ENCODE measurements at places on chromosomes 7 and 10.

GRCh38 chr10:34346516-34347100 lies 468.5 kb downstream of the PARD3 start:
- DNase-seq = peak; percentile 13

- no peak for DNase-seq
These were observed 9.2 kb downstream of the SKAP2 start for GRCh38 chr7:26854876-26855855.

GRCh38 chr7:2474813-2475677 lies 1.2 kb downstream of the GRIFIN start:
- no peak for DNase-seq

DNA sequence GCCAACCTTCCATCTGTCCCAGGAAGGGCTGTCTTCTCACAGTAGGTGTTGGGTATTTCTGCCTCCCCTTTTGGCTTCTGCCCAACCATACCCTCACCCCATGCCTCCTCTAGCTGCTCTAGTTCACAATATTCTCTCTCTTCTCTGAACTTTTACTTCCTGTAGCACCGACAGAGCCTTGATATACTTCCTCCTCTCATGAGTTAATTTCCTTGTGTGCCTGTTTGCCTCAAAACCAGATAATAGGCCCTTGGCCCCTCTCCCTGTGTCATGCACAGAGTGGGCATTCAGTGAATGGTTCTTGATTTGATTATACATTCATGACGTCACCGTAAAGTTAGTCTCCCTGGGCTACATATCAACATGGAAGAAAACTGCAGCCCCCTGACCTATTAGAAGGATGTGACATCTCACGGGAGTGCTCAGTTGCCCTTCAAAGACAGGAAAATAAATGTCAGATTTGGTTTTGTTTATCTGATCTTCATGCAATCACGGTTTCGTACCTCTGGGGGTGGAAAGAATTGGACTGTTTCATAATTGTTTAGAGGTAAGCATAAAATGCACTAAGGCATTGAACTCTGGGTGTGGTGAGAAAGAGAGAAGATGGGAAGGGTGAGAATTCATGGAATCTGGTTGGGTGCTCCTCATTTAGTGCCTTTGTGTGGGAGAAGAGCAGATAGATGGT lies 127.7 kb downstream of the ITIH5 start:
- DNase-seq = no peak

DNA sequence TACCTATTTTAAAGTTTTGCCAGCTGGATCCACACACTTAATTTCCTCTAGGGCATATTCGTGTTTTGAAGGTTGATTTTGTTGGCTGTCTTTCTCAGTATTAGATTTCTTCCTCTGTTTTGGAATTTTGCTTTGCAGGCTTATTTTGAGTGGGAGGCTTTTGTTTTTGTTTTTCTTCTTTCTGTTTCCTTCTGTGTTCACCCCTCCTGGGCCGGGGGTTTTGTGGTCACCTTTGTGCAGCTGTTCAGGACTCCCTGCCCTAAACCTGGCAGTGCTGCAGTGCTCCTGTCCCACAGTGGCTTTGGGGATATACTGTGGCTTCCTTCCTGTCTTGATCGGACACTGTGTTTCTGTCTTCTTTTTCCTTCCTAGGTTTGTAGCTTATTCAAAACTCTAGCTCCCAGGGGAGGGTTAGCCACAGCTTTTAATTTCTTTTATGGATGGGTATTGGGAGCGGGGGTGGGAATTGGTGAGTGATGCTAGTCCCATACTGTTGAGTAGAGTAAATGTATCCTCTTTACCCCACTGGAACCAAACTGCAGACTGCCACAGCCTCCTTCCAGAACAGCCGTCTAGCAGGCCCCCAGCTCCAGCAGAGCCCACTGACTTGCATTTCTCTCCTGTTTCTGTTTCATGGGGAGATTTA lies 228.7 kb upstream of the FZD8 start:
- no peak for DNase-seq

DNA sequence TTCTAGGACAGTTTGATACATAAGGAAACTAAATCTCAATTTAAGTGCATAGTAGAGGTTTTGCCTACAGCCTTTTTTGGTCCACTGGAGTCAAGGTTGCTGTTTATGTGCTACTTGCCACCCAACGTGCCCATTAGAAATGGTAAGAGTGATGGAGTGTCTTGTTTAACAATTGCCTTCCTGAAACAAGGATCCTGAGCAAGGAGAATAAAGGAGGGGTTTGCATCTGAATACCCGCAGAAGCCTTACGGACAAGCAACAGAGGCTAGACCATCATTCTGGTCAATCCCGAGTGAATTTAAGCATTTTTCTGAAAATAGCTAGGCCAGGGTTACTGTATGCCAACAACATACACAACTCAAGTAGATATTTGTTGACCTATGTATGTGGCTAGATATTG lies 63.6 kb downstream of the MARCHF5 start:
- no peak for DNase-seq

- no peak for DNase-seq
These were observed 10.8 kb downstream of the ATP6V0E2 start for GRCh38 chr7:149884541-149884940.

DNA sequence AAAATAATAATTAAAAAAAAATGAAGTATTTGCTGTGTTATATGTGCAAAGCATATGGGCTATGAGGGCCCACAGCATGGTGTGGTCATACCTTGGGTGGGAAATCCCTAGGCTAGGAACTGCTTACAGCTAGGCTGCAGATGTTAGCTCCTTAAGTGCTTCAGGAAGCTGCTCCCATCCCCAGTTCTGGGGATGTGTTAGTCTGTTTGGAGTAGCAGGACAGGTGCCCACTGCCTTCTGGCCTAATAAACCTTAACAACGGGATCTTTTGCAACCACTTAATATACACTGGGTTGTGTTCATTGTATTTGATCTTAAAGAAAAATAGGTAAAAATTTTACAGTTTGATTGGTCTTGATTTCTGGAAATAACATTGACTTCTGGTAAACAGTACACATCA lies 46.3 kb downstream of the HK1 start:
- DNase-seq = no peak

DNA sequence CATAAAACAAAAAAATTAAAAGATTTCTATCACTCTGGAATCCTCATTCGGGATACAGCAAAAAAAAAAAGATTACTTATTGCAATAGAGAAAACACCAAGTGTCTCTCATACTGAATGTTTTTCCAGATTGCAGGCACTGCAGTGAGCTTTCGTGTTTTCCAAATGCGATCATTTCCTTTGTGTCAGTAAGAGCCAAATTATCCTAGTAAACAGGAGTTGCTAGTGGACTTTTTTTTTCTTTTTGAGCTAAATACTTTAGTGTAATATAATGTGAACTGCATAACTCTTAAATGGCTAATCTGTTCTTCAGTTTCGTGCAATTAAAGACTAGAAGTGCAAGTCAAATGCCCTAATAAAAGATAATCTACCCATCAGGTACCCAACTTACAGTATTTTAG lies 44.4 kb upstream of the TOMM7 start:
- DNase-seq = no peak

DNA sequence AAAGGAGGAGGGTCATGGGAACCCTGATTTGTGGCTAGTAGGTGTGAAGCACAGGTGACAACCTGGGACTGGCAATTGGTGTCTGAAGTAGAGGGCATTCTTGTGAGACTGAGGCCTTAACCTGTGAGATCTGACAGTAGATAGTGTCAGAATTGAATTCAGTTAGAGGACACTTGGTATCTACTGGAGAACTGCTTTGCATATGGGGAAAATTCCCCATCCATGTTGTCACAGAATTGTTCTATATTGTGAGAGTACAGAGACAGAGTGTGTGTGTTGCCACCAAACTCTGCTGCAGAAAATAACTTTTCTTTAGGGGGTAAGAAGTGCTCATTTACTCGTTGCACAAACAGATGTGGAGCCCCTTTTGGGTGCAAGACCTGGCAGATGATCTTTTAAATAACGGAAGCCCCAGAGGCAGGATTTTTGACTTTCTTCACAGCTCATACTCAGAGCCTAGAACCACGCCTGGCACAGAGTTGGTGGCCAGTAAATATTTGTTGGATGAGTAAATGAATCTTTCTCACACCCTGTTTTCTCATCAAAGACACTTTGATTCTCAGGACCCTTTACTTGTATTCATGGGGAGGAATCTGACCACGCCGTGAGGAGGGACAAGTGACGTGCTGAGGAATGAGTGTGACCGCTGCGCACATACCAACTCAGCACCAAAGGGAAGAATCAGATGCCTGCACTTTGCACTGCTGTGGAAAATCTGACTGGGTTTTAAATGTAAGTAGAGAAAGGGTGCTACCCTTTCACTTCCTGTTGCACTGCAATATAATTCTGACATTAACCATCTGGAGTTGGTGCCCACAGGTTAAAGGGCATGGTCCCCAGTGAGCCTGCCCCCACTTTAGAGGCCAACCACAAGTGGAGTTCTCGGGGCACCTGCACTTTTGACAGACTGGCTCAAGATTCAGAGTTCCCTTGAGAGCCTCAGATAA lies 39.2 kb upstream of the SDHAF3 start:
- no peak for DNase-seq

DNA sequence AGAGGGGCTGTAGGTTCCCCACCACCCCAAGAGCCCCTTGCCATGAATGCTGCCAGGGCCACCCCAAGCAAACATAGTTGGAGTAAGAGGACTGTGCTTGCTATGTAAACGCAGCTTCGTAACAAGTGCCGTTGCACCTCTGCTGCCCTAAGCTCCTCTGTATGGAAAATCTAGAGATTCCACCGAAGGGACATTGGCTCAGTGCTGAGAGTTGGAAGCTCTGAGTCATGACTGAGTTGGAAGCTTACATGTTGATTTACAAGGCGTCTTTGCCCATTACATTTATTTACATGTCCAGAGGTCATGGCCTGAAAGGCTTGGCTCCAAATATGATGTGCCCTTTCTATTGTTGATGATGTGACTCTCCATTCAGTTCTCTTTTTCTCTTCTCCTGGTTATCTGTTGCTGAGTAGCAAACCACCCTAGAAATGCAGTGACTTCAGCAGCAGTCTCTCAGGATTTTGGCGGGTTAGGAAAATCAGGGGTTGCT lies 233.1 kb upstream of the TCF7L2 start:
- no peak for DNase-seq

- no peak for DNase-seq
These were observed 86.4 kb downstream of the RBM20 start for GRCh38 chr10:110730345-110731050.
